ENCODE measurements at places on chromosomes 4 and X.

GRCh38 chr4:138634915-138635314, 380.7 kb upstream of the NOCT start:
- DNase-seq = no peak

DNA sequence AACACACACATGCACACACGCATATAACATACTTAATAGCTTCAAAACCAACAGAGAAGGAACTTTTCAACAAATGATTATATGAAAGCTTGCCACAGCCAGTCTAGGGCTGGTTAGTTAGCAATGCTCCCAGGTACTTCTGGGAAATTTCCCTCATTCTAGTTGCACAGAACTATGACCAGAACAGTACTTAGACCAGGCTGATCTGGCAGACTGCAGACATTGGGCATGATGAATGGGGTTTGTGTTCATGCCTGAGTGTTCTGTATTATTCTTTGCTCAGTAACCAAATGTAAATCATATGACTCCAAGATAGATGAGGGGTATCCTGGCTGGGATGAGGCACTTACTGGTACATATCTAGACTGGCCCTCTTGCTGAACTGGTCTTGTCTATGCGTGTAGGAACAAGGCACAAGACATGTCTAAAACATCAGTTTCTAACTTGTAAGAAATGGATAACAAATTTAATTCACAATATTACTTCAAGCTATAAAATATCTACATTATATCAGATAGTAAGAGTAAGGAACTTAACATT, 50.3 kb upstream of the GEMIN8 start:
- no peak for DNase-seq

DNA sequence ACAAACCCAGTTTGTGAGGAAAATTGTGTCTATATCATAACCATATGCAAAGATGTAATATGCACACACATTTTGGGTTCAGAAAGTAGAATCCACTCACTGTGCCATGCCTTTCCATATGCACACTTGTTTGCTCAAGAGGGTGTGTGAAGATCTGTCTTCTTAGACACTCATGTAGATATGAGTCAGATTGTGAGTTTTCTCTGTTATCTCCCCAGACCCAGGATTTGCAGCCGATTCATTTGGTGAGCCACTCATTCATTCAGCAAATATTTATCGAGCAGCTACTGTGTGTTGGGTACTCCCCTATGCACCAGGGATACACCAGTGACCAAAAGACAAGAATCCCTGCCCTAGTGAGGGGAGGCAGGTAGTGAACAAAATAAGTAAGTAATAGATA, 81.5 kb downstream of the CLCN5 start:
- no peak for DNase-seq

DNA sequence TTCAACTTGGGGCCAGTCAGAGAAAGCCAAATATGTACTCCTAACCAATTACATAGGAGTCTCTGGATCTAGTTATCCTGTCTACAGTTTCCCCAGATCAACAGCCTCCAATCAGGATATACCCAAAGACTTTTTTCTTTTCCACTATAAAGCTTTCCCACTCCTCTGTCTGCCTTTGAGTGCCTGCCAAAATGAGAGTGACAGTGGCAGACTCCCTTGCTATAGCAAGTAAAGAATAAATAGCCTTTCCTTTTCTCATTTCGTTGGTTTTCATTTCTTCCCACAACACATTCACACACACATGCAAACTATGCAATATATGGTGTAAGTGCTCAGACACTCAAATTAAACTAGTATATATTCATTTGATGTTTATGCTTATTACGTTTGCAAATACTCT, 302.4 kb upstream of the TACR3 start:
- no peak for DNase-seq
